ENCODE measurements at places on chromosomes 16 and 17.

GRCh38 chr17:41284043-41284442 is 8.5 kb downstream of the KRTAP9-7 start:
- no peak for DNase-seq

GRCh38 chr17:81365148-81365600 is 30.1 kb upstream of the BAHCC1 start:
- no peak for DNase-seq

- no peak for DNase-seq
These were observed 4.7 kb upstream of the IGSF6 start for GRCh38 chr16:21656795-21657768.

- no peak for DNase-seq
These were observed 16.2 kb downstream of the SMTNL2 start for GRCh38 chr17:4600563-4600962.

DNA sequence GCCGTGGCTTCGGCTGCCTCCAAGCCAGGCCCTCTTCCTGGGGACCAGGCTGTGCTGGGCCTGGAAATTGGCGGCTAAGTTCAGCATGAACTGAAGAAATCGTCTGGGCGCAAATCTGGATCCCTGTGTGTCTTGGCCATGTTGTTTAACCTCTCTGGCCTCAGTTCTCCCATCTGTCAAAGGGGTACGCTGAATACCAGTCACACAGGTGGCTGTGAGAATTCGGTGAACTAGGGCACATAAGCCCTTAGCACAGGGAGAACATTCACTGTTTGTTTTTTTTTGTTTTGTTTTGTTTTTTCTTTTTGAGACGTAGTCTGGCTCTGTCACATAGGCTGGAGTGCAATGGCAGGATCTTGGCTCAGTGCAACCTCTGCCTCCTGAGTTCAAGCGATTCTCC is 19.0 kb downstream of the LASP1 start:
- DNase-seq, result no peak

DNA sequence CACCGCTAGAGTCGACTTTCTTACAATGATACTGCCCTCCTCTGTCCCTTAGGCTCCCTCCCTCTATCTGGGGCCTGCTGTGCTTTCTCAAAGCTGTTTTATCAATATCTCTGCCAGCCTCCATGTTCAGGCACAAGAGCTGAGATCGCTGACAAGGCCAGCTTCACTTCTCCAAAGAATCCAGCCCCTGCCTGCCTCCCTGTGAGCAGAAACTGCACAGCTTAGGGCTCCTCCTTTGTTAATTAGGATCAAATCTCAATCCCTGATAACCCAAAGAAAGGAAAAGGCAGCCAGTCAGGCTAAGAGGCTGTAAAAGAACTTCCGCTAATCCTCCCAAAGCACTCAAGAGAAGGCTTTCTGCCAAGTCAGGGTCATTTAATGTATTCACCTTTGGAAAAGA is 616.0 kb upstream of the CDH11 start:
- no peak for DNase-seq

DNA sequence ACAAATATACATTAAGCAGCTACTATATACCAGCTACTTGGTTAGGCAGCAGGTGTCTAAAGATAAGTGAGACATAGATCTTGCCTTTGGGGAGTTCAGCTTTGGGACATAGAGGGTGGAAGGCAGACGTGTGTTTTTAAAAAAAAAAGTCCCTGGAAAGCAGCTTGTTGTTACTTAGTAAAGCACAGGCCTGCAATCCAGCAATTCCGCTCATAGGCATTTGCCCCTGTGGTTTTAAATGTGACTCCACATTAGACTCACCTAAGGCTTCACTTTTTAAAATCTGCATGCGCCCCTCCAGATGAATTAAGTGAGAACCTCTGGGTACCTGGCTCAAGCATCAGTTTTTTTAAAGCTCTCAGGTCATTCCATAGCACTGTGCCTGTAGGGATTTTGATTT is 7.2 kb upstream of the MLYCD start:
- DNase-seq, result no peak

GRCh38 chr17:48908853-48909394 is 717 bp downstream of the UBE2Z start:
- peak; percentile 69 for DNase-seq

GRCh38 chr17:80772906-80773242 is 218.8 kb upstream of the CHMP6 start:
- DNase-seq, result no peak

- no peak for DNase-seq
These were observed 217.9 kb upstream of the PSMD7 start for GRCh38 chr16:74078511-74079231.

- no peak for DNase-seq
These were observed 9.9 kb upstream of the ADGRG1 start for GRCh38 chr16:57618296-57619132.

DNA sequence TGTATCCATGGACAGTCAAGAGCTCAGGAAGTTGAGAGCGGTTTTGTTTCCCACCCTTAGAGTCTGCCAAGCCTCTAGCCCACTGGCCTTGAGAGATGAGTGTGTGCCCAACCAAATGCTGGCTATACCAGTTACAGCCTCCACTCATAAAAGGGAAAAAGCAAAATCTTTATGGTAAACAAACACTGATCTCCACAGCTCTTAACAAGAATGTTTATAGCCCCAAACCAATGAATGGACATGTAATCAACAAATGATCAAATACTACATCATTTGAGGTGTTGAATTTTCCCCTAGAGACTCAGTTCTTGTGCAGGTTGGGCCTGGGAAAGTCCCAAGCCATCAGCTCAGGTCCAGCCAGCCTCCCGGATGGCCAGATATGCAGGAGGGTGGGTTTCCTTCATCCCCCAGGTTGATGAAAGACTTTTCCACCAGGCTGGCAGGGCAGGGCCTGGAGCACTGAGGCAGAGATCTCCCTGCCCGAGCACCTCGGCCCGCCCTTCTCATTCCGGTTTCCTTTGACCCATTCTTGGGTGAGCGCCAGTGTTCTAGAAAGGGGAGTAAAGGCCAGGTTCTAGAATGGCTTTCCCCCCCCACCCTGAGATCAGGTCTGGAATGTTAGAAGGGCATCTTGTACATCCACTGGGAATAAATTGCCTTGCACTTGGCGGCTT is 3.9 kb upstream of the EFTUD2 start:
- DNase-seq, result no peak

GRCh38 chr17:27532269-27533263 is 76.3 kb downstream of the KSR1 start:
- DNase-seq, result no peak

DNA sequence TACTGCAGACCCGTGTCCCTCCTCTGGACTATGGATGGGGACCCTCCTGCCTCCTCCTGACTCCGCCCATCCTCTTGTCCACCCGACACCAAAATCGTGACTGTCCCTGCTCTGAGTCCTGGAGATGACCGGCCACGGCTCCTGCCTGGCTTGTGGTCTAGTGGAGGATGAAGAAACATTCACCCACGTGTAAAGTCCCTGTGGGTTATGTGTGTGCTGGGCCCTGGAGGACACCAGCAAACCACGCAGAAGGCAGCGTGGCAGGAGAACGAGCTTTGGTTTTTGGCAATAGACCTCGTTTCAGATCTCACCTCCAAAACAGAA is 11.9 kb downstream of the SPNS2 start:
- no peak for DNase-seq

DNA sequence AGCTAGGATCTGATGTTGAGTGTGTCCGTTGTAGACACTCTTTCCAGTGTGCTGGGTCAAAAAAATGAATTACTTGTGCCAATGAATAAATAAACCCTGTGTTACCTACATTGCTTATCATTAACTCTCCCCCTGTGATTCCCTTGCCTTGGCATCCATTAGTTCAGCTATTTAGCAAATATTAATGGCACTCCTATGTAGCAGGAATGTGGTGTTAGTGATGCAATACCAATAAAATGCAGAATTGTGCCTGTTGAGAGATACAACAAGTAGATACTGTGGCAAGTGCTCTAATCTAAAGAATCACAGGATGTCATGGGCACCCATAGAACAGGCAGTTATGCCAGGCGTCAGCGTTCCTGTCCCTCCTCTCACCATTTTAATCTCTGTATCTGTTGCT is 343.2 kb downstream of the PMP22 start:
- no peak for DNase-seq

DNA sequence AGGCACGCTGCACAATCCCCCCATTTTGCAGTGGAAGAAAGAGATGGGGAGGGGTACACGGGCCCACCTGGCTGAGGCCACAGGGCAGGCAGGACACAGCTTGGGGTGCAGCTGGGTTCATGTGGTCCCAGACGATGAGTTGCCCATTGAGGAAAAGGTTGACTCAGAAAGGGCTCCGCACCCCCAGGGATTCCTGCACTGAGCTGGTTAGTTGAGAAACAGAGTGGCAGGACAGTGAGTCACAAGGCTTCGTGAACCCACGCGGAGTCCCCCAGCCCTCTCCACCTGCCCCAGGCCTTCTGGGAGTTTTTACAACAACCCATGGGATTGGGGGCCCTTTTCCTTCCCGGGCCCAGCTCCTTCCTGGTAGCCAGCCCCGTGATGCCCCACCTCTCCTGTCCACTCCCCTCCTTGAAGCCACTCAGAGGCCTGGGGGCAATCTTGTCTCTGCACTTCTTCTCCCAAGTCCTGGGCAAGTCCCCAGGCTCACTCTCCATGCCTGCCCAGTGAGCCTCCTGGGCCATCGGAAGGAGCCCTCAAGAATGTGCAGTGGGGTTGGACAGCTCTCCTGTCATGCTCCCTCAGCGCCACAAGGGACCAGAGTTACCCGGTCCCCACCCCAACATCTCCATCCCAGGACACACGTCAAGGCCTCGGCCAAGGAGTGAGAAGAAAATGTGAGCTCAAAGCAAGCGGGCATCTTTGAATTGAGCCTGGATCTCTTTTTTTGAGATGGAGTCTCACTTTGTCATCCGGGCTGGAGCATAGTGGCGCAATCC is 251.2 kb downstream of the PARN start:
- DNase-seq, result no peak

- DNase-seq, result no peak
These were observed 291.6 kb upstream of the TNRC6C start for GRCh38 chr17:77666881-77667395.

GRCh38 chr16:75402821-75403475 is 30.4 kb downstream of the CFDP1 start:
- no peak for DNase-seq

DNA sequence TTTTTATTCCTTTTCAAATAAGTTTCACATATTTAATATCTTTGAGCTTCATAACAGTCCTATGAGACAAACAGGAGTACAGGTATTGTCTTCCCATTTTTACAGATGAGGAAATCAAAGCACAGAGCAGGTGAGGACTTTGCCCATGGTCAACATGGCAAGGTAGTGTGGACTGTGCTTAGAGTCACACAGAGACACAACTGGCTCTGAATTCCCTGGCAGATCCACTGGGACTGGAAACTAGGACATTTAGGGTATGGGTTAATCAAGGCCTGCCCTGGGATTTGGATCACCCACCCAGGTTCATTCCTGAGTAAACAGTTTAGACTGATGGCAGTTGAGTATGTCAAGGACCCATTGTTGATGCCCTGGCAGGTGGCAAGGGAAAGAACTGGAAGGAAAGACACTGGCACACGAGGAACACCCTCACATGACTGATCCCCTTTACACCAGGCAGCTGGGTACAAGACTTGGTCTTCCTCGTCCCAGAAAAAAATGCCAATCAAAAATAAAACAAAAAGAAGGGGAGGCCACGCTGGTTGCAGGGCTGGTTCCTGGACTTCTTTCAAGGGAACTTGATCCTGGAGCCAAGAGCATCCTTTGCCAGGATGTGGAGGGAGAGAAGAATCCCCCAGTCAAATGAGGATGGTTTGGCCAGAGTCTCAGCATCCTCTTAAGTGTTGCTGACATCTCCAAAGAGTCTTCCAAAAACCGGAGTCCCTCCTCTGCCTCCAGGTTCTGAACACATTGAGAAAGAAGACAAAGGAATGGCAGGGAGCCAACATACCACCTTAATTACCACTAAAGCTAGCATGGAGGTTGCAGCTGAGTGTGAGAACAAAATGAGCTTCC is 34.9 kb downstream of the CHD9 start:
- DNase-seq, result no peak

DNA sequence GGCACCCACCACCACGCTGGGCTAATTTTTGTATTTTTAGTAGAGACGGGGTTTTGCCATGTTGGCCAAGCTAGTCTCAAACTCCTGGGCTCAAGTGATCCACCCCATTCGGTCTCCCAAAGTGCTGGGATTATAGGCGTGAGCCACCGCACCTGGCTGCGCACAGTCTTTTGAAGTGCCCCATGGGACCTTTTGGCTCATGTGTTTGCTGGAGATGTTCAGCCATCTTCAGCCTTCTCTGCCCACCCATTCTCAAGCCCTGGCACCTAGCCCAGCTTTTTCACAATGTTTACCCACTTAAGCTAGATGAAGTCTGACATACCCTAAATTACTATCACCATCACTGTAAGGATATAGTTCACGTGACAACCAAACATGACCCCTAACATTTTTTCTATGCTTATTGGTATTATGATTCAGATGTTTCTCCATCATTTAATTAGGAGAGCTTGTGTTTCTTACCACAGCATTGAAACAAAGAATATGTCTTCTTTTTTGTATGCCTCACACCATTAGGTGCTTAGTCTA is 32.3 kb downstream of the PECAM1 start:
- no peak for DNase-seq

GRCh38 chr16:77675464-77676324 is 46.6 kb upstream of the NUDT7 start:
- DNase-seq, result peak; percentile 42
